GM13977 (cell line): ENCODE measurements at places on chromosomes 5 and 9.

- no peak for DNase-seq
Measured at GRCh38 chr9:75964427-75964826, 74.0 kb downstream of the PCSK5 start.

GRCh38 chr5:7415587-7416535 is 19.9 kb downstream of the ADCY2 start:
- DNase-seq: no peak

DNA sequence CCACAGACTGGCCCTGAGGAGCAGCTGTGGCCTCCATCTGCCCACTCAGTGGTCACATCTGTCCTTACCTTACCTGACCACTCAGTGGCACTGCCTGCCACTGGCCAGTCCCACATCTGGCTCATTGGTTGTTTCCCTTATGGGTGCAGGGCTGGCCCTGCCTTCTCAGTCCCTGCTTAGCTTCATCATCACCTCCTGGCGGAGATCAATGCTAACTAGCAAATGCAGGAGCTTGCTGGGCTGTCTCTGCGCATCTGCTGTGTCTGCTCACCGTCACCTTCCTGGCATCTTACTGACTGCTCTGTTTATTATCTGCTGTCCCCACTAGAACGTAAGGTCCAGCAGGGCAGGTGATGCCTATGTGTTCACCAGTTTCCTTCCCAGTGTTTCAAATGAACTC is 356.9 kb downstream of the SEMA5A start:
- no peak for DNase-seq

DNA sequence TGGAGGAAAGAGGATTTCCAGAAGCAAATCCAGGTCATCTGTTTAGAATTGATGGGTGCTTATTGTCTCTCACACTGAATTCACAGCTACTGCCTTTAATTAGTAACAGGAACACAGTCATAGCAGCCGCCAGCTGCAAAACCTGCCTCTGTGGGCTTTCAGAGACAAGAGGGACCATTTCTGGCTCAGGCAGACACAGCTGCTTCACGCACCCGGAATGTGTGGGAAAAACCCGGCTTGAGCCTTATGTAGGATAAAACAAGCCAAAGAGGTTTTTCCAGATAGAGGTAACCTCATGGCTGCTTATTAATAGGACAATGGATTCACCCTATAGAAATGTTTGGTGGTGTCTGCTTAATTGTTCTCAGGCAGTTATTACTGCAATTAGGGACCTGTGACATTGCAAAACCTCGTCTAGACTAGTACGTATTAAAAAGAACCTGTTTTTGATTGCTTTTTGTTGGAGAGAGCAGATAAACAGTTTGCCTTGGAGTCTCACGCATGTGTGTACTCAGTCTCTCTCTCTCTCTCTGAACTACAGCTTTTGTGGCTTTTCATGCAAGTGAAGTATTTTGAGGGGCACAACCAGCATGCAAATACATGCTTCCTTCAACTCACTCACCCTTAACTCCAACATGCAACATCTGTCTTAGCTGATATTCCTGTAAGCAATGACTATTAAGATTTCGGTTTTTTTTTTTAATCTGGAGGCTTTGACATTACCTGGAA is 302.7 kb downstream of the PLK2 start:
- DNase-seq: no peak

DNA sequence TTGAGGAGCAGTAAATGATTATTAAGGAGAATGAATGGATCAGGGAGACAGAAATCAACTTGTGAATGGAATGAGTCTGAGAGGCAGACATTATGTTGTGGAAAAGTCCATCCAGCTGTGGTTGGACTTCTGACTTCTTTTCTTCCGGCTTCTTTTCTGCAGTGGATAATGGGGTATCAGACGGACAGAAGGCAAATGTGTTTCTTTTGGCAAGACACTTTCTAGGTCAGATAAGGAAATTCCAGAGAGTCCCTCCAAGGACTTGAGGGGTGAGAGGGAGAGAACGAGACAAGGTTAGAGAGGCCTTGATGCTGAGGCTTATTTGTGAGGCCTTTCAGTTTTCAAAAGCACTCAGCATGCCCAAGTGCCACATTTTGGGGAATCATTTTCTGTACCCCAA is 17.1 kb upstream of the GRHPR start:
- no peak for DNase-seq

DNA sequence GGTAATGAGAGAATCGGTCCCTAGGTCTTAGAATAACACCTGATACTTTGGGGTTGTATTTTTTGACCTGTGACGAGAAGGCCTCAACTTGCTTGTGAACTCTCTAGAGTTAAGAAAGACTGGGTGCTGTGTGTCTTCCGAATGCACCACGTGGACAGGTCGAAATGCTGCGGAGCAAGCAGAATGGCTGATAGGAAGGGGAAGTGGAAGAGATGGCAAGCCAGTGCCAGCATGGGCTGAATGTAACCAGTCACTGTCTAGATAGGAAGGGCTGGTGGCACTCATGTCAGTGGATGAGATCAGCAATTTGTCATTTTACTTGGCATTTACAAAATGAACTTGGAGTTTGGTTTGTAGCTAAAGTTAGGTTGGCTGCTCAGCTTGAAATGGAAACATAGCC is 5.6 kb downstream of the OTULINL start:
- no peak for DNase-seq

- DNase-seq: no peak
Measured at GRCh38 chr5:16410338-16410737, 55.3 kb downstream of the ZNF622 start.

DNA sequence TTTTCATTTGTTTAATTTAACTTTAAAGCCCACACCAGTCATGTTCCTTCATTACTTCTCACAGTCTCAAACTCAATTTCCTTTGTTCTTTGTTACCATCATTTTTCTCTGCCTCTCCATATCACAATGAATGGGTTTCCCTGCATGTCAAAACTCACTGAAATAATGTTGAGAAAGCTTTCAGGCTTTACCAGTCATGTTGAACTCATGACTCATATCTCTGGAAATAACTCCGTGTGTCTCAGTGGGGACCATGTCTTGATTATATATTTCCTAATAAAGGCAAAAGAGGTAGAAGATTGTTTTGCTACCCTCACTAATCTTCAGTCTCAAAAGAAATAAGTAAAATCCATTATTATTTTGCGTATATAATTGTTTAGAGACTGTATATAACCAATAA is 231.2 kb downstream of the CHSY3 start:
- no peak for DNase-seq

DNA sequence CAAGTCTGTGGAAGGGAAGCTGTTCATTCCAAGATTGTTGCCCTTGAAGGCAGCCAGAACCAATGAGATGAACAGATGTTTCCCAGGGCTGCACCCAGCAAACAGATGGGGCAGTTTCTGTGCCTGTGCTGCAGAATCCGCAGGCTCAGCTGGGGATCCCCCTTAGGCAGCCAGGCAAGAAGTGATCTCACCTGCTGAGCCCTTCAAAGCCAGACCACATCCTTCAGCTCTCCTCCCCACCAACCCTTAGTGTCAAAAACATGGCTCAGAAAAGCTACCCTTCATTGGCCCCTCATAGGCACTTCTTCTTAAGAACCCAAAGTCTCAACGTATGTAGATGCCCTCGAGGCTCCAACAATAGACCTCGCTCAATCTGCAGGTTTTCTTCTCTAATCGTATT is 626.7 kb downstream of the CCDC171 start:
- peak; percentile 56 for DNase-seq

DNA sequence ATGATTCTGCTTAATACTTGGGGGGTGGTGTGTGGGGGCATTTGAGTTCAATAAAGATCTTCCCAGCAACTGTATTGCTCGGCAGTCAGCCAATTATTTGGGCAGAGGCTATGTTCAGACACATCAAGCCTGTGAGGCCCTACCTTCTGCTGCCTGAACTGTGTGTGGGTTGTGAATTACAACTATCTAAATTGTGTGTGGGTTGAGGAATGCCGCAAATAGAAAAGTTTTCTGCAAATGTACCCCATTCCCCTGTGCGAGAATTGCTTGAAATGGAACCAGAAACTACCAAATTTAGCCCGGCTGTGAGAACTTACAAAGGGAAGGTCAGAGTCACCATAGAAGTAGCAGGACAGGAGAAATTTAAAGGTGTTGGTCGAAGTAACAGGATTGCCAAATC is 360.0 kb upstream of the PIK3R1 start:
- DNase-seq: no peak

- peak; percentile 2 for DNase-seq
Measured at GRCh38 chr9:118170032-118170955, 466.1 kb downstream of the TLR4 start.
